ENCODE measurements at places on chromosomes 3 and 15. TPM values are rescaled to one million over a fixed set of nuclear protein-coding genes. Genes with fewer than 3 reads are reported as not detected.

- no peak for DNase-seq
Measured at GRCh38 chr15:73691396-73691795, 7.2 kb downstream of the CD276 start.

GRCh38 chr3:77795013-77795412 lies 755.1 kb downstream of the ROBO2 start:
- no peak for DNase-seq

DNA sequence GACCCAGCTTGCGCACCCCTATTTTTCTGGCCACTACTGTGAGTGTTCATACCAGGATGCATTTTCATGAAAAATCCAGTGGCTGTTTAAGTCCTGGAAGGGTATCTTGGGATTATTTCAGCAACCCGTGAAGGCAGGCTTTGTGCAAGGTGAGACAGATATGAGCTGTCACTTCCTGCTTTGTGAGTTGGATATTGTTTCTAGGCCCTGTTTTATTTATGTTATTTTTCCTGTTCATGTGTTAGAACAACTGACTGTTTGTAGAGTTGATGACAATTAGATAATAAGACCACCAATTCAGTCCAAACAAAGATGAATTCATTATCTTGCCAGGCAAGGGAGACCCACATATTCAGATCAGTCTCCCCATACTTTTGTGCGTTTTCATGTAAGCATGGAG lies 42.5 kb downstream of the ZBTB38 start:
- DNase-seq: no peak

GRCh38 chr15:55795031-55795430 lies 52.1 kb upstream of the PRTG start:
- no peak for DNase-seq

GRCh38 chr3:149535333-149535685 lies 60.8 kb downstream of the TM4SF4 start:
- no peak for DNase-seq

- no peak for DNase-seq
Measured at GRCh38 chr15:37823601-37824275, 110.7 kb upstream of the TMCO5A start.

DNA sequence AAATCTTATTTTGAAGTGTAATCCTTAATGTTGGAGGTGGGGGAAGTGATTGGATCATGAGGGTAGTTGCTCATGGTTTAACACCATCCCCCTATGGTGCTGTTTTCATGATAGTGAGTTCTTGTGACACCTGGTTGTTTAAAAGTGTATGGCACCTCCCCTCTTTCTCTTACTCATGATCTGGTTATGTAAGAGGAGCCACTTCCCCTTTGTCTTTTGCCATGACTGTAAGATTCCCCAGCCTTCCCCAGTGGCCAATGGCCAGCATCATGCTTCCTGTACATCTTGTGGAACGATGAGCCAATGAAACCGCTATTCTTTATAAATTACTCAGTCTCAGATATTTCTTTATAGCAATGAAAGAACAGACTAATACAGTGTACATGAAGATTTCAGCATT lies 39.8 kb upstream of the GMNC start:
- DNase-seq: no peak

GRCh38 chr15:67031331-67031730 lies 34.1 kb upstream of the SMAD3 start:
- no peak for DNase-seq

DNA sequence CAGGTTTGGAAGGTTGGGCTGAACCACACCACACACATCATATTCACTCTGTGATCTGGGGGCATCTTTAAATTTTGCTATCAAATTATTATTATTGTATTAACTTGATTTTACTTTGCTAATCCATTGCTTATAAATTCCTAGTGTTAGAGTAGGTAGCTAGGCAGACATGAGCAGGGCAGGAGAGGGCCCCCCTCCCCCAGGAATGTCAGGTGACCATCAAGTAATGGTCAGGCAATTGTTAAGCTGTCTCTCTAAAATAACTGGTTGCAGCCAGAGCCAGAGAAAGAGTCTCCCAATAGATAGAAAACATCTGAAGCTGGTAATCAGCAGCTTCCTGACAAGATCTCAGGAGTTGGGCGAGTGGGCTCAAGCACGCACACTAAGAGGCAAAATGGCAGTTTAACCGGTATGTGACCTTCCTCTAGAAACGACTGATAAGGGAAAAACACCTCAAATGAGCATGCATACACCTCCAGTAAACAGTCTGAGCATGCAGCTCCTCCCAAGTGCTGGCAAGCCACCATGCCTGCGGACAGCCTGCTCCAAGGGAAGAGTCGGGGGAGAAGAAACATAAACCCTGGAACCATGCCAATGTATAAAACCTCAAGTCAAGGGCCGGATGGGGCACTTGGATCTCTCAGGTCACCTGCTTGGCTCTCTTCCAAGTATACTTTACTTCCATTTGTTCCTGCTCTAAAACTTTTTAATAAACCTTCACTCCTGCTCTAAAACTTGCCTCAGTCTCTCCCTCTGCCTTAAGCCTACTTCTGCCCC lies 3.1 kb upstream of the CXCR6 start:
- no peak for DNase-seq

DNA sequence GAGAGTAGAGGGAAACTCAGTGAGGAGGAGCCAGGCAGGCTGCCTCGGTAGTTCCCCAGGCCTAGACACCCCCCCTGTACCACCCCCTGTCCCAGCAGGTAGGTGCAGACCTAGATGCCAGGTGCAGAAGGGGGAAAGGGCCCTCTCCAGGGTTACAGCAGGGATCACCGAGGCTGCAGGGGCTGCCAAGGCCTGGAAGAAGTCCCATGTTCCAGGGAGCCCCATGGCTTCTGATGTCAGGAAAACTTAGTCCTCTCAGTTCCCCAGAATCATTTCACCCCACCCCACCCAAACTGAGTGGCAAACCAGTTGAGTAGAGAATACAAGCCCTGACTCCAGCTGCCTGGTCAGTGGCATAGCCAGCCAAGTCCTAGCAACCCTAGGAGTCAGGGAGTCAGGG lies 7.4 kb upstream of the SEMA3B start:
- DNase-seq: peak; percentile 36

GRCh38 chr3:112734736-112735350 lies 93.9 kb upstream of the CCDC80 start:
- no peak for DNase-seq

- DNase-seq: no peak
Measured at GRCh38 chr3:73786321-73786807, 161.6 kb upstream of the PDZRN3 start.

DNA sequence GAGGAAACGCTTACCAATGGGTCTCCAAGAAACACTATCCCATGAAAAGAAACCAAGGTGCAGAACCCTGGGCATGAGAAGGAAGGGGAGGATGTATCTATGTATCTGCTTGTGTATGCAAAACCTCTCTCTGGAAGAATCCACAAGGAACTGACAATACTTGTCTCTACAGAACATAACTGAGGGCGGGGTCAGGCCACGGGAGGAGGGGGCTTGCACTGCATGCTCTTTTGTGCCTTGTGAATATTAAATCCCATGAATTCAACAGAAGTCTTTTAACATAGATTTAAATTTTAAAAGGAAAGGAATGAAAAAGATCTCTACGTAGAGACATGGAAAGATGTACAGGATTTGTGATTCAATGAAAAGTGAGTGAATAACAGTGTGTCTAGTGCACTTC lies 57.8 kb downstream of the RPN1 start:
- DNase-seq: no peak

Gene ACSBG1
- 2.9 TPM for total RNA-seq

Gene KIAA1143
- 33.8 TPM for total RNA-seq

Gene TLR9
- total RNA-seq: not detected

Gene UPK1B
- not detected for total RNA-seq

Gene PPM1L
- total RNA-seq: 63.2 TPM

Gene ZNF660
- 11.8 TPM for total RNA-seq

Gene TICRR
- 1.2 TPM for total RNA-seq

Gene ERC2
- 77.9 TPM for total RNA-seq

Gene CTDSPL
- total RNA-seq: 15.5 TPM
